ENCODE measurements at places on chromosomes 13 and 19. TPM values are rescaled to one million over a fixed set of nuclear protein-coding genes. Genes with fewer than 3 reads are reported as not detected.
A peak's percentile ranks its signal among the peaks of the same experiment; 100 is the strongest.

DNA sequence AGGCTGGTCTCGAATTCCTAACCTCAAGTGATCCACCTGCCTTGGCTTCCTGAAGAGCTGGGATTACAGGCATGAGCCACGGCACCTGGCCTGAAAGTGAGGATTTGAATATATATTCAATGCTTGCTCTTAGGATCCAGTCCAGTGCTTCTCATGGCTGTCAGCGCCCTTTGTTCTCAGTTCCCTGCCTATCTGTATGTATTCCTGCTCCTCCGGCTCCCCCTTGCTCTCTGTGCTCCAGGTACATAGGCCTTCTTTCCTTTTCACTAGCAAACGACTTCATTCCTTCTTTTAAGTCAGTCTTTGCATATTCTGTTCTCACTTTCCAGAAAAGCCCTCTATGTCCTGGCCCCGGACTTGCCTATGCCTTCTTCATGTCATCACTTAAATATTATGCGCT, 232.8 kb downstream of the DACH1 start:
- H3K36me3 ChIP-seq: no peaks in the 10 kb centered on the region
- no peak overlapping the region for H3K27ac ChIP-seq
- H3K4me1 ChIP-seq: no peaks in the 10 kb centered on the region
- no peak overlapping the region for H3K4me3 ChIP-seq

Gene KLC3
- not detected for total RNA-seq

GRCh38 chr13:30857018-30857417, 49.1 kb upstream of the MEDAG start:
- no peak for DNase-seq
- no peak overlapping the region for H3K27ac ChIP-seq
- no peaks in the 10 kb centered on the region for H3K4me1 ChIP-seq
- H3K27me3 ChIP-seq: no peaks in the 10 kb centered on the region
- H3K36me3 ChIP-seq: no peaks in the 10 kb centered on the region
- H3K4me3 ChIP-seq: no peak overlapping the region

GRCh38 chr19:16654627-16655026, 5.3 kb downstream of the SMIM7 start:
- no peak overlapping the region for H3K27ac ChIP-seq
- peaks cover 55% of the 10 kb centered on the region for H3K4me1 ChIP-seq
- H3K27me3 ChIP-seq: no peaks in the 10 kb centered on the region
- no peak for DNase-seq
- H3K4me3 ChIP-seq: no peak overlapping the region

GRCh38 chr13:105073041-105073440, 1462.4 kb downstream of the EFNB2 start:
- no peaks in the 10 kb centered on the region for H3K4me1 ChIP-seq
- H3K27ac ChIP-seq: no peak overlapping the region
- no peaks in the 10 kb centered on the region for H3K36me3 ChIP-seq
- no peak for DNase-seq

GRCh38 chr13:113427562-113428468, 25.5 kb downstream of the ADPRHL1 start:
- no peak for DNase-seq
- no peaks in the 10 kb centered on the region for H3K27me3 ChIP-seq
- H3K27ac ChIP-seq: no peak overlapping the region
- peaks cover 9% of the 10 kb centered on the region for H3K4me1 ChIP-seq
- no peaks in the 10 kb centered on the region for H3K36me3 ChIP-seq

Gene MYO9B
- 73.3 TPM for total RNA-seq

Gene GEMIN7
- 17.0 TPM for total RNA-seq

Gene EMC10
- total RNA-seq: 41.1 TPM

- H3K4me3 ChIP-seq: no peak overlapping the region
- no peaks in the 10 kb centered on the region for H3K36me3 ChIP-seq
- DNase-seq: no peak
- no peak overlapping the region for H3K27ac ChIP-seq
- H3K4me1 ChIP-seq: no peaks in the 10 kb centered on the region
Observed at GRCh38 chr13:102917019-102917418, 71.2 kb downstream of the ERCC5 start.

Gene EID2B
- total RNA-seq: 6.0 TPM

DNA sequence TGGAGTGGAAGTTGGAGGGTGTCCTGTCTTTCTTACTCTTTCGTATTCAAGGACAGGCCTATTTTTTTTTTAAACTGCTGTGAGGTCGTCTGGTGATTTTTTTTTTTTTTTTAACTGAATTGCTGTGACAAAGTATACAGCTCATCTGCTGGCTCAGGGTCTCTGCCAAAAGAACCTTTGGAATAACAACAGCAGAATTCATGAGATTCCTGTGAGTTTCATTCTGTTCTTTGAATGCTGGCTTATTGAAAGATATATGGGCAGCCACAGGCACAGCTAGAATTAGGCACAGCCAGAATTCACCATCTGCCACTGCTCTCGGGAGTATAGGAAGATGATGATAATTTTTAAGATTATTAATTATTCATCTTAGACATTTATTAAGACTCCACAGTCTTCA, 21.4 kb upstream of the FRY start:
- peak overlapping the region; percentile 6 for H3K4me3 ChIP-seq
- no peak for DNase-seq
- H3K4me1 ChIP-seq: peaks cover under 1% of the 10 kb centered on the region

- H3K4me3 ChIP-seq: peak overlapping the region; percentile 90
- H3K27me3 ChIP-seq: no peaks in the 10 kb centered on the region
- peaks cover 28% of the 10 kb centered on the region for H3K4me1 ChIP-seq
- H3K27ac ChIP-seq: no peak overlapping the region
- DNase-seq: no peak
Observed at GRCh38 chr19:2425622-2426581, 1.5 kb downstream of the TIMM13 start.

Gene PCDH17
- 7.7 TPM for total RNA-seq

Gene PABPC3
- total RNA-seq: not detected

- no peak for DNase-seq
- no peaks in the 10 kb centered on the region for H3K36me3 ChIP-seq
- H3K27me3 ChIP-seq: peaks cover 21% of the 10 kb centered on the region
- H3K4me3 ChIP-seq: no peak overlapping the region
- no peaks in the 10 kb centered on the region for H3K4me1 ChIP-seq
Observed at GRCh38 chr19:18249834-18250233, 23.6 kb upstream of the PDE4C start.

Gene C13orf42
- not detected for total RNA-seq

GRCh38 chr13:54573186-54573585, 1544.6 kb downstream of the OLFM4 start:
- H3K27me3 ChIP-seq: no peaks in the 10 kb centered on the region
- no peak overlapping the region for H3K4me3 ChIP-seq
- H3K36me3 ChIP-seq: no peaks in the 10 kb centered on the region
- no peaks in the 10 kb centered on the region for H3K4me1 ChIP-seq
- H3K27ac ChIP-seq: no peak overlapping the region

- peaks cover 7% of the 10 kb centered on the region for H3K4me1 ChIP-seq
- H3K27me3 ChIP-seq: no peaks in the 10 kb centered on the region
- no peak overlapping the region for H3K4me3 ChIP-seq
- H3K27ac ChIP-seq: no peak overlapping the region
- no peaks in the 10 kb centered on the region for H3K36me3 ChIP-seq
Observed at GRCh38 chr13:20699715-20700114, 3.8 kb upstream of the IL17D start.

DNA sequence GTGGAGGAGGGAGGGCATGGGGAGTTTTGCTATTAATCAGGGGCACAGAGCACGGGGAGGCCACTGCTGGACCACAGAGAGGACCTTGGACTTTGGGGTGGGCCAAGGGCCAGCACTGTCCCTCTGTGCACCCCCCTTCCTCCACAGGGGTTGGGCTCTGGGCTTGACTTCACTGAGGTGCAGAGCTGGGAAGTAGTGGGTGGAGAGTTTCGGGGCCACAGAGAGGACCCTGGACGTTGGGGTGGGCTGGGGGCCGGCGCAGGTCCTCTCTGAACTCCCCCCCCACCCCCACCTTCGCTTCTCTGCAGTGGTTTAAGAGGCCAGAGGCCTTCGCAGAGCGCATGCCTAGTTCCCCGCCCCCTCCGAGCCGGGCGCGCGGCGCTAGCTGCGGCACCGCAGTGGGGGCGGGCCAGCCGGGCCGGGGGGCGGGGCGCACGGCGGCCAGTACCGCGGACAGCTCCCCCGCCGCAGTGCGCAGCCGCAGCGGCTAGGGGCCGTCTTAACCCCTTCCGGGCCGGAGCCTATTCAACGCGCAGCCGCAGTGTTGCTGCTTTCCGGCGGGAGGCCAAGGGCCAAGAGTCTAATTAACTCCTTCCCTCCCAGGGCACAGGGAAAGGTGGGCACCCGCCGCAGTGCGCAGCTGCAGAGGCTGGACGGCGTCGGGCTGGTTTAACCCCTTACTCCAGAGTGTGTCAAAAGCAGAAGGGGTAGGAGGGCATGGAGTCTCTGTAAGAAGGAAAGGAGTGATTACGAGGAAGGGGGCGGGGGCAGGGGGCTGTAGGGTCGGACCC, 3.7 kb downstream of the KCNC3 start:
- H3K4me1 ChIP-seq: peaks cover 41% of the 10 kb centered on the region
- no peak overlapping the region for H3K4me3 ChIP-seq
- DNase-seq: no peak
- H3K27me3 ChIP-seq: peaks cover 63% of the 10 kb centered on the region
- H3K27ac ChIP-seq: no peak overlapping the region

DNA sequence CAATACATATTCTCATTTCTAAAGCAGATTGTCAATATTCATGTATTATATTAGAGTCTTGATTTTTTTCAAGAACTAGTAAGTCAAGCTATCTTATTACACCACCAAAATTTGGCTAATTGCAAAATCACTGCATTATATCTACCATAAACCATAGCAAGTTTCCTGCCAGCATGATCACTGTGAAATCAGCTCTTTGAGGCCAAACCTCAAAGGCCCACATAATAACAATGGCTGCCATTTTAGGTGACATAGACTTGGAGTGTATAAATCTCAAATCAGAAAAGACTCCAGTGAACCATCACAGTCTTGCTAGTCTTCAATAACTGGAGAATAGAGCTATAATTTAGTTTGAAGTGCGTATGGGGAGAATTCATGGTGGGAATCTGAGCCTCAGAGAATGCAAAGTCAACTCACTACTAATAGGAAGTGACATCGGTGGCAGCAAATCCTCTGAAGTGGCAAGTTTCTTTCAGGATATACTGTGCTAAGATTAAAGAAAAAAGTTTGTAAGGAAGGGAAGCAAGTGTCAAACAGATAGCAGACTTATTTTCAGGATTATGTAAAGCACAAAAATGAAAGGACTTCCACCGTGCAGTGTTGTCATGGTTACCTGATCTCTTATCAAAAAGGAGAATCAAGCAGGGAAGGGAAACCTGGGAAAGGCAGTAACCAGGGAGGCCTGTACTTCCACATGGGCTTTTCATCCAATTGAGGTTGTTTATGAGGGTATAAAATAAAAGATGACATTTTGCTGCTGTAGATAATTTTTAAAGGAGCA, 117.4 kb upstream of the FNDC3A start:
- H3K4me1 ChIP-seq: no peaks in the 10 kb centered on the region
- no peaks in the 10 kb centered on the region for H3K36me3 ChIP-seq
- no peak overlapping the region for H3K4me3 ChIP-seq
- H3K27me3 ChIP-seq: no peaks in the 10 kb centered on the region

DNA sequence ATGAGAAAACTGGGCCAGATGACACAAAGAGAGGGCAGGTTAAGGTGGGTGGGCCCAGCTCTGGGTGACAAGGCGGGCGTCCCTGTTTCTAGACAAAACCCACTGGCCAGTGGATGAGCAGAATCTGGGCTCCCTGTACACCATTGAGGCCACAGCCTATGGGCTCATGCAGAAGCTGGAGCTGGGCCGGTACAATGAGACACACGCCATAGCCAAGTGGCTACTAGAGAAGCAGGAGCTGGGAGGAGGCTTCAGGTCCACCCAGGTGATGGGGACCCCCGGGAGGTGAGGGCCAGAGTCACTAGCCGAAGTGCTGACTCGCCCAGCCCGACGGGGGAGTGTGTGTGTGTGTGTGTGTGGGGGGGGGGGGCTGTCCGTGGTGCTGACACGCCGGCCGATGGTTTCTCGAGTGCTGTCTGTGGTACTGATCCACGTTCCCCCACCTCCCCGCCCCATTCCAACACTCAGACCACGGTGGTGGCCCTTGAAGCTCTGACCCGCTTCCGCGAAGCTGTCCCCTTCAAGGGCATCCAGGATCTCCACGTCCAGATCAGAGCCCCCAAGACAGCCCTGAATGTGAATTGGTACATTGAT, 24.3 kb upstream of the SHFL start:
- no peaks in the 10 kb centered on the region for H3K4me1 ChIP-seq
- no peak for DNase-seq
- no peaks in the 10 kb centered on the region for H3K27me3 ChIP-seq
- H3K4me3 ChIP-seq: no peak overlapping the region
- H3K27ac ChIP-seq: no peak overlapping the region

Gene CD22
- 5.0 TPM for total RNA-seq

Gene NBEA
- 21.0 TPM for total RNA-seq

GRCh38 chr19:49727217-49728030, 35.7 kb downstream of the TSKS start:
- peak overlapping the region; percentile 22 for H3K27ac ChIP-seq
- DNase-seq: no peak
- H3K4me3 ChIP-seq: no peak overlapping the region
- no peaks in the 10 kb centered on the region for H3K27me3 ChIP-seq

Gene RASGRP4
- total RNA-seq: 7.8 TPM

DNA sequence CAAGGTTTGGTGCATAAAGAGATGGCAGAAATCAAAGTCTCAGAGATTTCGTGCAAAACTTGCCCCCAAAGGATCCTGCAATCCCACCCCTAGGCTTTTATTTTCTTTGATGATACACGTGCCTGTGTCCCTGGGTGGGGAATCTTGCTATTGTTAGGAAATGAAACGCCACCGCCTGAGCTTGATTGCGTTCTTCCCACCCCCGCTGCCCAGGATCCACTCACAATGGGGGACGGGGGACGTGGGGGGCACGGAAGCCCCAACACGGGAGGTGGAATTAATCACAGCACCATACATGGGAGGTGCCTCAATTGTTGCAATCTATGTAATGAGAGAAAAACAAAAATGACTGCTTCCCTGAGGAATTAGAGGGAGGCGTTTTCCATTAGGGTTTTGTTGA, 39.6 kb downstream of the ZNRF4 start:
- H3K36me3 ChIP-seq: no peaks in the 10 kb centered on the region
- H3K4me3 ChIP-seq: no peak overlapping the region
- H3K27ac ChIP-seq: no peak overlapping the region
- no peak for DNase-seq
- peaks cover 2% of the 10 kb centered on the region for H3K4me1 ChIP-seq
- H3K27me3 ChIP-seq: no peaks in the 10 kb centered on the region

DNA sequence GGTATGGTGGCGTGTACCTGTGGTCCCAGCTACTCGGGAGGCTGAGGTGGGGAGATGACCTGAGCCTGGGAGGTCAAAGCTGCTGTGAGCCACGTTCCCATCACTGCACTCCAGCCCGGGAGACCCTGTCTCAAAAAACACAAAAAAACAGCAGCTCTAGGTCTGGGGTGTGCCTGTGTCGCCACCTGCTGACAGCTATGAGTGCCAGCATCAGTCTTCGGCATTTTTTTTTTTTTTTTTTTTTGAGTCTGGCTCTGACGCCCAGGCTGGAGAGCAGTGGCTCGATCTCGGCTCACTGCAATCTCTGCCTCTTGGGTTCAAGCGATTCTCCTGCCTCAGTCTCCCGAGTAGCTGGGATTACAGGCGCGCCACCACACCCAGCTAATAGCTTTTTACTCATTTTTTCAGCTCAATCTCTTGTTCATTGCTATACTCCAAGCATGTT, 10.1 kb downstream of the AP2S1 start:
- no peak overlapping the region for H3K4me3 ChIP-seq
- H3K27me3 ChIP-seq: no peaks in the 10 kb centered on the region
- DNase-seq: no peak
- H3K27ac ChIP-seq: peak overlapping the region; percentile 81
- H3K4me1 ChIP-seq: peaks cover 38% of the 10 kb centered on the region

Data from esophagus muscularis mucosa (tissue), 4 donors.